ENCODE measurements at places on chromosomes 16 and 17. TPM values are rescaled to one million over a fixed set of nuclear protein-coding genes. Genes with fewer than 3 reads are reported as not detected.
A peak's percentile ranks its signal among the peaks of the same experiment; 100 is the strongest.

GRCh38 chr16:75379911-75380847 is 53.1 kb downstream of the CFDP1 start:
- peaks cover 22% of the 10 kb centered on the region for H3K4me1 ChIP-seq
- H3K36me3 ChIP-seq: no peaks in the 10 kb centered on the region
- H3K27me3 ChIP-seq: no peaks in the 10 kb centered on the region
- no peak overlapping the region for H3K27ac ChIP-seq

GDPD3 gene
- polyA plus RNA-seq: 0.96 TPM

- peak overlapping the region; percentile 60 for H3K4me3 ChIP-seq
- no peaks in the 10 kb centered on the region for H3K27me3 ChIP-seq
- peaks cover 62% of the 10 kb centered on the region for H3K4me1 ChIP-seq
- no peak for DNase-seq
Measured at GRCh38 chr17:40343219-40344119, 21.1 kb downstream of the GJD3 start.

GRCh38 chr17:3888343-3889171 is 4.3 kb downstream of the CAMKK1 start:
- no peak for DNase-seq
- no peaks in the 10 kb centered on the region for H3K36me3 ChIP-seq
- H3K4me1 ChIP-seq: peaks cover 9% of the 10 kb centered on the region
- no peak overlapping the region for H3K4me3 ChIP-seq
- peaks cover 8% of the 10 kb centered on the region for H3K27me3 ChIP-seq

DNA sequence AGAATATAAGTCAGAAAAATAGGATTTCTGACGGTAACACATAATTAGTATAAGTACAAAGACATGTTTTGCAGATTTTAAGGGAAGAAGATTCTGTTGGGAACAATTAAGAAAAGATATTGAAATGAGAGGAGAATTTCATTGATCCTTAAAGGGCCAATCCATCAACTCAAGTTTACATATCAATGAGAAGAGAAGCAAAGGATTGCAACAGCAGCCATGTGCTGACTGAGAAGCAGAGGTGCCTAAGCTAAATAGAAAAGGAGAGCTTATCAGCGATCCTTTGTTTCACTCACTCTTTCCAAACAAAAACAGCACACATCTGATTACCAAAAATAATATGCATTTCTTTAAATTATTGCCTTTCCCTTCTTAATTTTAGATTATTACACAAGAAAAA is 94.6 kb downstream of the ITFG1 start:
- no peaks in the 10 kb centered on the region for H3K27me3 ChIP-seq
- no peaks in the 10 kb centered on the region for H3K4me1 ChIP-seq
- peaks cover 5% of the 10 kb centered on the region for H3K36me3 ChIP-seq
- no peak overlapping the region for H3K27ac ChIP-seq
- DNase-seq: no peak
- no peak overlapping the region for H3K4me3 ChIP-seq

DNA sequence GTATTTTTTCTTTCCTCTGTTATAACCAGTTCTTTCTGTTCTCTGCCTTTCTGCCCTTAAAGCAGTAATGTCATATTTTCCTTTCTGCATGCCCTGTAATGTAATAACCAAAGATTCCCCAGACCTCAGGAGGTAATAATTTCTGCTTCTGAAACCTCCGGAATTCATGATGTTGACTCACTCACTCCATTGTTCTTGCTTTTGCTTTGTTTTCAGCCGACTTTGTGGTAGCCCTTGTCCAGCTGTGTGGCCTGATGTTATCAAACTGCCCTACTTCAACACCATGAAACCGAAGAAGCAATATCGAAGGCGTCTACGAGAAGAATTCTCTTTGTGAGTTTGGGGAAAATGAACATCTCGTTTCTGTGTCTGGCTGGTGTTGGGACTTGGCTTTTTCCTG is 55.9 kb downstream of the CDK12 start:
- no peaks in the 10 kb centered on the region for H3K4me1 ChIP-seq
- H3K4me3 ChIP-seq: no peak overlapping the region
- peaks cover 79% of the 10 kb centered on the region for H3K36me3 ChIP-seq
- no peak overlapping the region for H3K27ac ChIP-seq
- DNase-seq: peak; percentile 77

DNA sequence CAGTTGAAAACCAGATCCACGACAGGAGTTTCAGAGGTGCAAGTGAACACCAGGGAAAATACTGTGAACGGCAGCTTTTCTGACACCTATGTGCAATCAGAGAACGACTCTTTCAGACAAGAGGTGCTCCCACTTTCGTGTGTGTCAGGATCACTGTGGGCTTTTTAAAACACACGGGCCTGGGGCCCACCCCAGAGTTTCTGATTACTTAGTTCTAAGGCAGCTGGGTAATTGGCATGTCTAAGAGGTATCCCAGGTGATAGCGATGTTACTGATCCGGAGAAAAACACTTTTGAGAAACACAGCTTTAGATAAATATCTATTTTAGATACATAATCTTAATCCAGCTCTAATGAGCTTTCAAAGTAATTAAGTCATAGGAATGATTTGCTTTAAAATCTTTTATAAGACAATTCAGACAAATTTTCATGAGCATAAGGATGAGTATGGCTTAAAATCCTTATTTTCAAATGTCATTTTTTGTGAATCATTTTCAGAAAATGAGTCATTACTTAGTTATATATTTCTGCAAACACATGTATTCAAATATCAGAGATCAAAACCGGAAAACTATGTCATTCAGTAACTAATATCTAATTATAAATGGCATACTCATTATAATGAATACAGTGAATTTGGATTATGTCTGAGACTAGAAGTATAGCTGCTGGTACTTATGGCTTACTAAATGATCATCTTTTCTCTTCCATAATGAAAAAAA is 217.9 kb upstream of the PSMD7 start:
- peaks cover 7% of the 10 kb centered on the region for H3K4me1 ChIP-seq
- DNase-seq: no peak
- no peaks in the 10 kb centered on the region for H3K36me3 ChIP-seq
- no peak overlapping the region for H3K27ac ChIP-seq
- H3K4me3 ChIP-seq: no peak overlapping the region
- no peaks in the 10 kb centered on the region for H3K27me3 ChIP-seq

DNA sequence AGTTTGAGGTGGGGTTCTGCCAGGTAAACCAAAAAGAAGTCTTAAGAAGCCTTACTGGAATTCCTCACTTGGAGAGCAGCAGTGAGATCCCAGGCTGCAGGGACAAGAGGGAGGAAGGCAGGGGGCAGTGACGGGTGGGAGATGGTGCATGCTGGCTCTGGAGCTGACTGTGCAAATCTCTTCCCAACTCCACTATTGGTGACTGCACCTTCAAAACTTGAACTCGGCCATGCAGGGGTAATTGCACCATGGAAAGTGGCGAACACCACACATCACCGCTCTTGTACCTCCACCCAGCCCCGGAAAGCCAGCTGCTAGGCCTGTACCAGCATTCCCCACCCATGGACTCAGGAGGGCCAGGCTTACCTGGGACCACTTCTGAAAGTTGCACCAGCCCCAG is 51.4 kb upstream of the CDR2 start:
- peaks cover 6% of the 10 kb centered on the region for H3K36me3 ChIP-seq
- no peak overlapping the region for H3K4me3 ChIP-seq
- no peaks in the 10 kb centered on the region for H3K4me1 ChIP-seq
- no peak for DNase-seq
- no peak overlapping the region for H3K27ac ChIP-seq
- H3K27me3 ChIP-seq: no peaks in the 10 kb centered on the region

BAIAP3 gene
- polyA plus RNA-seq: 2.7 TPM

DNA sequence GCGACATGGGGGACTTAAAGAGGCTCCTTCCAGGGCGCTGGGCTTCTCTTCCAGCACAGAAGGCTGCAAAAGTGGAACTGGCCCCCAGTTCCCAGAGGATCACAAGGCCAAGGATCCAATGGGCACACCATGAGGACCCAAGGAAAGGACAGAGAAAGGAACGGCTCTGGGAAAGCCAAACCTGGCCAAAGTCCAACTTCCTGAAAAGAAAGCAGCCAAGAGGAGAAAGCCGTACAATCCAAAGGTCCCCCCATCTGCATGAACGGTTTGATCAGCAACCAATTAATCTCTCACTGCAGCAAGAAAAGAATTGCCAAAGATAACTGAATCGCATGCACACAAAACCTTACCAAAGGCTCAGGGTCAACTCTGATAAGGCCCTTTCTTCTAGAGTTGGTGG is 19.8 kb upstream of the ICAM2 start:
- H3K27me3 ChIP-seq: no peaks in the 10 kb centered on the region
- DNase-seq: no peak
- H3K27ac ChIP-seq: no peak overlapping the region
- H3K4me3 ChIP-seq: no peak overlapping the region

DNA sequence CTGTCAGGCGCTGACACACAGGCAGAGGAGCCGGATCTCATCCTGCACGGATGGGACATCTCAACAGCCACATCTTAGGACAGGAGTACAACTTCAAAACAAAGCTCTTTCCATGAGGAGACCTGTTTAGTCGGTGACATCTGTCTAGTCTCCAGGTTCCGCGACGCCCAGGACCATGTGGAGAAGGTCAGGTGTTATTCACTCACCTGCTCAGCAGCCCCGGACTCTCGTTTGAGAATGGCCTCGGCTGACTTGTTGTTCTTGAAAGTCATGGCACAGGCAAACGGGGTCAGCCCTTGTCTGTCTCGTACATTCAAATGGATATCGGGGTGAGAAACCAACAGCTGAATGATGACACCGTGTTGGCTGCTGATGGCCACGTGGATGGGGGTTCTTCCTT is 35.7 kb downstream of the CYB5D2 start:
- no peak overlapping the region for H3K27ac ChIP-seq
- DNase-seq: no peak
- no peak overlapping the region for H3K4me3 ChIP-seq
- peaks cover 29% of the 10 kb centered on the region for H3K36me3 ChIP-seq

KRTAP4-5 gene
- polyA plus RNA-seq: not detected

UMOD gene
- polyA plus RNA-seq: not detected

SYT17 gene
- polyA plus RNA-seq: 0.32 TPM

GRCh38 chr16:74053826-74054225 is 242.8 kb upstream of the PSMD7 start:
- H3K4me1 ChIP-seq: no peaks in the 10 kb centered on the region
- peak; percentile 31 for DNase-seq
- no peaks in the 10 kb centered on the region for H3K27me3 ChIP-seq
- H3K36me3 ChIP-seq: no peaks in the 10 kb centered on the region

HOXB5 gene
- 0.46 TPM for polyA plus RNA-seq

STH gene
- not detected for polyA plus RNA-seq

All from cardiac muscle cell (in vitro differentiated cells and primary cell).